Activated CD4-positive, alpha-beta T cell treated with anti-CD3 and anti-CD28 coated beads for 48 hours (primary cell): ENCODE measurements at places on chromosomes 11 and 22.

DNA sequence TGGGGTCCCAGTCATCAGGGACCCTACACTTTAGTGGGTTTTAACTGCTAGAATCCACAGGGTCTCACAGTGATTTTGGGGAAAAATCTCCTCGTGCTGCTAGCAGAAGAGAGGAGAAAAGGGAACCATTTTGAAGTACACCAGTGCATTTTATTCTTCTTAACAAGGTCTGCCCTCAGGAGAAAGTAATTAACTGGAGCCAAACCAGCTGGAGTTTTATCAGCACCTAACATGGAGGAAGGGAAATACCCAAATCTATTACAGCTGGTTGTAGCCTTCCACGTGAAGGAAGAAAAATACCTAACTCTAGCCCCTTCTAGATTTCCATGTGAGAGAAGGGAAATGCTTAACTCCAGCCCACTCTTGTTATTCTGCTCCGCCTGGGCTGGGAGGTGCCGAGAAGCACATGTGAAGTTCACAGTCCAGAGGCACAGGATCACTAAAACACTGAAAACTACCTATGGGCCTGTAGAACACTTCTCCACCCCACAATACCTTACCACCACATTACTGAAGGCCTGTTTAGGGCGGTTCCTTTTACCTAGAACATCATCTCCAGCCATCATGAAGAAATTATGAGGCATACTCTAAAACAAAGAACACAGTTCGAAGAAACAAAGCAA, 31.3 kb upstream of the TEAD1 start:
- no peak for DNase-seq

DNA sequence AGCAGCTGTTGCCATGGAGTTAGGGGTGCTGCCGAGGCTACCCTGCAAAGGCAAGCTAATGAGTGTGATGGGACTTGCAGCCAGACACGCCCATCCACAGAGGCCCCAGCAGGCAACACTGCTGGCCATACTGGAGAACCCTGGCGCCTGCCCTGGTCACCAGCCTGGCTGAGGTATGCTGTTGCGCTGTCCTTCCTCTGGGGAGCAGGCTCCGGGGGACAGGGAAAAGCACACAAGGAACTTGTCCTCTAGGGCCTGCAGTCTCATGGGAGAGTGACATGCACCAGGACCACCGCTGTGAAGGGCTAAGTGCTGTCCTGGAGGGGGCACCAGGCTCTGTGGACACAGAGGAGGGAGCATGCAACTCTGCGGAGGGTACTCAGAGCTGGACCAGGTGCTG, 35.8 kb downstream of the TOM1 start:
- no peak for DNase-seq

DNA sequence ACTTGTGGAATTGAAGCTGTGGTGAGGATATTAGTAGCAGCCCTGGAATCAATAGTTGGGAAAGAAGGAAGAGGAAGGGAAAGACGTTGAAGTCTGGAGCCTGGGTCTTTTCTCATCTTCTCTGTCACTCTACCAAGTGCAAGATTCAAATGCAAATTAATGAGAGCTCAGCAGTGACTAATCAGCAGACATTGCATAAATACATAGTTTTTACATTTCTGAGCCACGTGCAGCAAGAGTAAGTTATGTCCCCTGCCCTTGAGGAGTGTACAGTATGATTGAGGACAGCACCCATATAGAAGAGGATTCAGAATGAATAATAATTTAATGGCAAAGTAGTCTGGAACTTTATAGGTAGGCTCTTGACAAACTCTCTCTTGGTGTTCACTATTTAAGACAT, 23.8 kb downstream of the CTR9 start:
- DNase-seq, result no peak

GRCh38 chr11:123429913-123430720, at the start of gene GRAMD1B:
Gene GRAMD1B (plus strand): TSS chr11:123430269. CDS start chr11:123430793, 524 bp downstream.
- peak; percentile 85 for DNase-seq
